ENCODE measurements at places on chromosomes 1 and 21.

DNA sequence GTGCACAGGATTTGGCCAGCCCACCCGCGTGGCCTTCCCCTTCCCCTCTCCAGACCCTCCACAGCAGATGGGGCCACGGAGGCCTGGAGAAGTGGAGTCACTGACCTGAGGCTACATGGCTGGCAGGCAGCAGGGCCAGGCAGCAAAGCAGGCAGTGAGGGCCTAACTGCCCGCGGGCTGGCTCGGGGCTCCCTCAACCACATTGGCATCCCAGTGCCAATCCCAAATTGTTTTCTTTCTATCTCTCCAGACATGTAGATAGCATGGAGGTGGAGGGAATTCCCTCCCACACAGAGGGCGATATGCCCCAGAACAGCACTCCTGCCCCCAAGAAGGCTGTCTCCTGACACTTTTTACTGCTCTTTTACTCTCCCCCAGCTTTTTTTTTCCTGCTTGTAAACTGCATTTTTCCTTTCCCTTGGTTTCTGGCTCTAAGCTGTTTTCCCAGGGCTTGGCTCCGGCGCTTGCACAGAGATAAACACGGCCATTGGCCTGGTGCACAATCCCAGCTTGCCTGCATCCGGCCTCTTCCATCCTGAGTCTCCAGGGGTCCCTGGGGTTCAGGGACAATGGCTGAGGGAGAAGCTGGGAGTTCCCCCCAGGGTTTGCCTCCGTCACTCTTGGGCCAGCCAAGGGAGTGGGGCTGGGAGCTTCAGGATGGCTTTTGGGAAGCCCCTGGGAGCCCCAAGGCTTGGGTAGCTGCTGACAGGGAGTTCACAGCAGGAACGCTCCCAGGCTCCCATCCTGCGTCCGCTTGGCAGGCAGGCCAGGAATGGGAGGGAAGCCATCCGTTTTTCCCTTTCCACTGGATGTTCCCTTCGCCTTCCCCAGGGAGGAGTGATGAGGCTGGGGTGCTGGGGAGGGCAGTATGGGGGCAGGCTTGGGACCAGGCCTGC, 7.0 kb downstream of the EPHX1 start:
- no peak for DNase-seq

DNA sequence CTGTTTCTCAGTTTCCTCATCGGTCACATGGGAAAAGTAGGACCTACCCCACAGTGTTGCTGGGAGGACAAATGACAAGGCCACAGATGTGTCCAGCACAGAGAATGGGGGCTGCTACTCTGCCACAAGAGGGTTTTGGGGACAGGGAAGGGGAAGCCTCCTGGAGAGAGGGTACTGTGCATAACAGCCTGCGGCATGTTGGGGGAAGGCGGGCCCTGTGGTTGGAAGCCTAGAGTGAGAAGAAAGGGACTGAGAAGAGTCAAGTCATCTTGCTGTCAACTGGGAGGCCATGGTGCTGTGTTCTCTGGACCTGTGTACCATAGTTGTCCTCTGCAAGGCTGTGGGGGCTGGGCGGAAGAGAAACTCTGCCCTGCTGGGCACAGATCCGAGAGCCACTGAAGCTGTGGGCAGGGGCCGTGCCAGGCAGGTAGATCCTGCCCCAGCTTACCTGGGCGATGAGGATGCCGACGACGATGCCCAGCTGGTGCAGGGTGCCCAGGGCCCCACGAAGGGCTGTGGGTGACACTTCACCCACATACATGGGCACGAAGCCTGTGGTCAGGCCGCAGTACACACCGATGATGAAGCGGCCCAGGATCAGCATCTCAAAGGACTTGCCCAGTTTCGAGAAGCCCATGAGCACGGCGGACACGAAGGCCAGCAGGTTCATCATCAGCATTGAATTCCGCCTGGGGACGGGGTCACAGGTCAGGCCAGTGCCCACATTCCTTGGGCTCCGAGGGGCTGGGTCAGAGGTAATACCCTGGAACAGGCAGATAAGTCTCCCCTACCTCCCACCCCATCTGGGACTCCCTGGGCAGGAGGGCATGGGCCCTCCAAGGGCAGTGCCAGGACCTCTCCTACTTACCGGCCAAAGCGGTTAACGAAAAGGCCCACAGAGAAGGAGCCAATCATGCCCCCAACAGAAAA, 28.2 kb downstream of the SLC2A1 start:
- no peak for DNase-seq

- no peak for DNase-seq
These were observed 257.1 kb upstream of the CSF3R start for GRCh38 chr1:36739703-36740289.

DNA sequence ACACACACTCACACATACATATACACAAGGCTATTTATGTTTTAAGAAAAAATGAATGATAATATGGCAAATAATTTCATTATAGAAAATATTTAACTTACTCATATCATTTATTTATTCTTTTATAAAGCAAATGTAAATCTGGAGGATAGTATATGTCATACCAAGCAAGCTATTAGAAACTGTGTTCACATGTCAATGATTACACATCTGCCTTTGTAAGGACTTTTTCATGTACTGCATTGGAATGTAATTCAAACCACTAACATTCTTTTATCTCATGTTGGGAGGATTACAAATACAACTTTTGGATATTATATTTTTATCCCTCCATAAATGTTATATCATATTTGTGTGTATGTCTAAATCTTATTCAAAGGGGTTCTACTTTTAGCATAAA, 1887.4 kb downstream of the NCAM2 start:
- no peak for DNase-seq

GRCh38 chr1:31401241-31401640, 11.8 kb upstream of the SERINC2 start:
- DNase-seq, result no peak

DNA sequence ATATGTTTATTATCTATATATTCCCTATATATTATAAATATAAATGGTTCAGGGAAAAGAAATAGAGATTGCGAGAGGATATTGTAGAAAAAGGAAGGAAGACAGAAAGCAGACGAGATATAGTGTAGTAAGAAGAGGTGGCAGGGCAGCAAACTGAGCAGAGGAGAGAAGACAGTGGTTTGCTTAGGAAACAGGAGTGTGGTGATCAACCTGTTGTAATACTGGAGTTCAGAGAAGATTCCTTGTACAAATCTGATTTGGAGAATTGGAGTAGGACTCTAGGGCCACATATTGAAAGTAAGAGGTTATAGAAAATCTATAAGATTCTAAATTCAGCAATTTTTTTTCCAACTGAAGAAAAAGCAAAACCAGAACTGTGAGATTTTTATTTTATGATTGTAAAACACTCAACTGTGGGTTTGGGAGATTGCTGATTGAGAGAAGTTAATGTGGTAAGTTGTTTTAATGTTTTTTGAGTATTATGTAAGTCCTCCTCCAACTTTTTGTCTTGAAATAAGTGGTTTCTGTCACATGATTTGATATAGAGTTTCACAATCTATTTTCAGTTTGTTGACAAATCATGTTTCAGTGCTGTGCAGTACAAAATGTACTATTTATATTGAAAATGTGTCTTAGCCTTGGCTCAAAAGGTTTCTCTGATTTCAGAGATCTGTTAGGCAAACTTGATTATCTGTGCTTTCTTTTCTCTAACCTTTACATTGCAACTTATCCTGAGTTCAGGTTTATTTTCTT, 9.6 kb upstream of the AMY2B start:
- no peak for DNase-seq

DNA sequence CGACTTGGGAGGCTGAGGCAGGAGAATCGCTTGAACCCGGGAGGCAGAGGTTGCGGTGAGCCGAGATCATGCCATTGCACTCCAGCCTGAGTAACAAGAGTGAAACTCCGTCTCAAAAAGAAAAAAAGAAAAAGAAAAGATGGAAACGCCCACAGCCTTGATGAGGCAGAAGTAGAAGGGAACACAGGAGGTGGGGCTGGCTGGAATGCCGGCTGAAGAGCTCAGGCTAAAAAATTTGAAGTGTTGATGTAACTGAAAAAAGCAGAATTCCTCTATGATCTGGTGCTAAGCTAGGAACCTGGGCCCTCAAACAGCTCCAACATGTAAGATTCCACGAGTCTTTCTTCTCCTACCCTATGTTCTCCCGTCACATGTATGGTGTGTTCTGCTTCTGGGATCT, 53.6 kb downstream of the SLC66A1 start:
- DNase-seq, result no peak

- no peak for DNase-seq
These were observed 128.1 kb upstream of the CTTNBP2NL start for GRCh38 chr1:112267929-112268328.

DNA sequence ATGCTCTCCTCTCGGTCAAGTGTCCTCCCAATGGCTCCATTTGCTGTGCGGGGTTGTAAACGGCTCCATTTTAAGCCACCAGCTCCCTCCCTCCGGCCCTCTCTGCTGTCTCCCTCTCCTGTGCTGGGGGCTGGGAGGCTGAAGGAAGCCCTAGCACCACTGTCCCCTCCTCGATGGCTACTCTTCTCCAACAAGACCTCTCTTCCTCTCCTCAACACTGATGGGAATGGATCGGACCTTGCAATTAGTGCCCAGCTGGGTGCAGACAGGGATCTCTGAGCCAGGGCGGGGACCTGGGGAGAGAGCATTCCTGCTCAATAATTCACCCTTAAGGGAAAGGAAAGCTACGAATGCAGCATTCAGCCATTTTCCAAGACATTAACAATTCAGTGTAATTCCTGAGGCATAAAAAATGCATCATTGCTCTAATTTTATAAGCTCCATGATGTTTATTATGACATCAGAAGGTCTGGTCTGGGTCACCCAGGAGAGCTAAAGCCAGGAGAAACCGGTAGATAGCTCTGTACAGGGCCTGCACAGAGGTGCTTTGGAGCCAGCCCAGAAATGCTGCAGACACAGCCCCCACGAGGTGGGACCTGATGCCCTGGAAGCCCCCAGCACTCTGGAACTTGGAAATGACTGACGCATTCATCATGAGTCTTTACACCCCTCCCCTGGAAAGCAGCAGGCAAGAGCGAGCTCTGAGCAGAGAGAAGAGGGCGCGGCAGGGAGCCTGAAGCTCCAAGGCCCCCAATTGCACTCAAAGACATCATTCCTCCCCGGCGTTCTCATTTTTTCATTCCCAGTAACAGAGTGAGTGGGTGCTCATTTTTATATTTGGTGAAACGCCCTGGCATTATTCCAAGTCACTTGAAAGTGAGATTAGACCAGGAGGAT, 76.2 kb upstream of the VAMP3 start:
- DNase-seq, result no peak

DNA sequence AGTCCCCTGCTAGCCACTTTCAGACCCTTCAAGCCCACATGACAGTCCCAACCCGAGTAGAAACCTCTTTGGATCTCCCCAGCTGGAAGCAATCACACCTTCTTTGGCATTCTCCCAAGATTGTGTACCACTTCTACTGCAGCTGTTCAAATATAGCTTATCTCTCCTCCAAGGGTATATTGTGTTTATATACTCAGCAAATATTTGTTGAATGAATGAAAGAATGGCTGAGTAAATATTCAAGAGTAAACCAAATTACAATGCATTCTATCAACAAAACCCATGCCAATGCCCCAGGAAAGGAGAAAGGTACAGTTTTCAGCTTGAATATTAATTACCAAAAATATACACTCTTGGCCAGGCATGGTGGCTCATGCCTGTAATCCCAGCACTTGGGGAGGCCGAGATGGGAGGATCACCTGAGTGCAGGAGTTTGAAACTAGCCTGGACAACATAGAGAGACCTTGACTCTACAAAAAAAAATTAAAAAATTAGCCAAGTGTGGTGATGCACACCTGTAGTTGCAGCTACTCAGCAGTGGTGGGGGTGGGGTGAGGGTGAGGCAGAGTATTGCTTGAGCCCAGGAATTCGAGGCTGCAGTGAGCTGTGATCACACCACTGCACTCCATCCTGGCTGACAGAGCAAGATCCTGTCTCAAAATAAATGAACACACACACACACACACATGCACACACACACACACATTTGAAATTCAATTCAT, 68.5 kb downstream of the NIBAN1 start:
- no peak for DNase-seq

DNA sequence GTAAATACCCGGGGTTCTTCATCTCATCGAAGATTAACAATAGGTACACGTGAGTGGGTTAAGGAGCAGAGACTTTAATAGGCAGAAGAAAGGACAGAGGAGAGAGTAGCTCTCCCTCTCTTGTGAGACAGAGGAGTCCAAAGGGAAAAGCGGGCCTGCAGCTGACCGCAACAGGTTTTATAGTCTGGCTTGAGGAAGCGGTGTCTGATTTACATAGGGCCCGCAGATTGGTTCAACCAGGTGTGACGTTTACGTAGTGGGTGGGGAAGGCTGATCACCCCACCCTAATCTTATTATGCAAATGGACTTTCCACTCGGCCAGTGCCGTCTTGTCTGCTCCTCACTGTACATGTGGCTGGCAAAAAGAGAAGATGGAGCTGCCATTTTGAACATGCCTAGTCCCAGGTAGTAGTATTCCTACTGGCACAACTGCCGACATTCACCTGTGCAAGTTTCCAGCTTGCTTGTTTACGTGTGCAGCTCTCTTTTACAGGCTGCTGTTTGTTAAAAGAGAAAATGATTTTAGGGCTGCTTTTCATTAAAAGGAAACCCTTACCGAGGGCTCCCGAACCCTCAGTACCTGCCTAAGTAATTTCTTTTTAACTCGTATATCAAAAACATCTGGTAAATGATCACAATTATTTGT, 10.6 kb downstream of the CDC14A start:
- no peak for DNase-seq

GRCh38 chr1:19469004-19469403, 16.3 kb downstream of the CAPZB start:
- DNase-seq, result no peak

DNA sequence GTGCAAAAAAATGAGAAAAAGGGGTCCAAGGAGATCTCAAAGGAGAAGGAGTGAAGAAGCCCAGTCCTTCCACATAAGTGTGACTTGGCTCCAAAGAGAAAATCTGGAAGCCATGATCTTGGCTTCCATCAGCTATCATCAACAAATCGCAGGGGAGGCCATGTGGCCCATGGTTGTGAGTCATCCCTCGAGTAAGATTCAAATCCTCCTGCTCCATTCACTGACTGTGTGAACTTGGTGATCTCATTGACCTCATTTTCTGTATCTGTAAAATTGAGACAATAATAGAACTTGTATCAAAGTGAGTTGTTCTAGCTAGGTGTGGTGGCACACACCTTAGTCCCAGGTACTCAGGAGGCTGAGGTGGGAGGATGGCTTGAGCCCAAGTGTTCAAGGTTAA, 79.1 kb upstream of the OLIG2 start:
- no peak for DNase-seq

- DNase-seq, result no peak
These were observed 21.4 kb downstream of the CLIC6 start for GRCh38 chr21:34690041-34690792.

- DNase-seq, result no peak
These were observed at the start of gene TMOD4 for GRCh38 chr1:151175863-151176262. TSS of gene TMOD4 (minus strand) at chr1:151175981. CDS start at chr1:151174875, 1,106 bp downstream.

Measured in activated CD4-positive, CD25-positive, alpha-beta regulatory T cell treated with anti-CD3 and anti-CD28 coated beads, Interleukin-2, amount 50 U/mL, for 16 hours (primary cell).